Muscle of leg (tissue), 16 donors: ENCODE measurements at places on chromosomes 4 and X. TPM values are rescaled to one million over a fixed set of nuclear protein-coding genes. Genes with fewer than 3 reads are reported as not detected.

GRCh38 chr4:36024901-36025660 lies 219.2 kb downstream of the ARAP2 start:
- DNase-seq: no peak

The FATE1 gene
- 3.7 TPM for polyA plus RNA-seq

- DNase-seq: peak; percentile 17
Observed at GRCh38 chr4:97987019-97987648, 156.1 kb downstream of the STPG2 start.

DNA sequence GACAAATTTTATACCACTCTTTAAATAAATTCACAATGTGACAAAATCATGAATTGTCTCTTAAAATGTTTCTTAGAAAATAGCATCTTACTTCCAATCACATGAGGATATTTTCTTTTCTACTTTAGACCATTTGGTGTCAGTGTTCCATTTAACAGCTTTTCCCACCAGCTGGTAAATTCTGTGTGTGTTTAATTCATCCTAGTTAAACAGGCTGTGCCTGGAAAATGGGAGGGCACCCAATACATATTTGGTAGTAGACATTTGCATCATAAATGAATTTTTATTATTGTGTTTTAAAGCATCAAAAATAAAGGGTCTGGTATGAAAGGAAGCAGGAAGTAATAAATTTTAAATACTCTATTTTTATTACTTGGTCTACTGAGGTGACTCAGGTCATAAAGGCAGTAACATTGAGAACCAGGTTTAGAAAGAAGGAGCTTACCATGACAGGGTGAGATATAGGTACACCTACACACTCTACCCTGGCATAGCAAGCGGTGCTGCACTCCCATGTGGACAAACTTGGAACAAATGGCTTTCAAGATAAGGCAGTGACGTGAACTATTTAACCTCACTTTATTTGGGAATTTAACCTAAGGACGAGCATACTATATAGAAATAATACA lies 344.5 kb downstream of the BMPR1B start:
- no peak for DNase-seq

DNA sequence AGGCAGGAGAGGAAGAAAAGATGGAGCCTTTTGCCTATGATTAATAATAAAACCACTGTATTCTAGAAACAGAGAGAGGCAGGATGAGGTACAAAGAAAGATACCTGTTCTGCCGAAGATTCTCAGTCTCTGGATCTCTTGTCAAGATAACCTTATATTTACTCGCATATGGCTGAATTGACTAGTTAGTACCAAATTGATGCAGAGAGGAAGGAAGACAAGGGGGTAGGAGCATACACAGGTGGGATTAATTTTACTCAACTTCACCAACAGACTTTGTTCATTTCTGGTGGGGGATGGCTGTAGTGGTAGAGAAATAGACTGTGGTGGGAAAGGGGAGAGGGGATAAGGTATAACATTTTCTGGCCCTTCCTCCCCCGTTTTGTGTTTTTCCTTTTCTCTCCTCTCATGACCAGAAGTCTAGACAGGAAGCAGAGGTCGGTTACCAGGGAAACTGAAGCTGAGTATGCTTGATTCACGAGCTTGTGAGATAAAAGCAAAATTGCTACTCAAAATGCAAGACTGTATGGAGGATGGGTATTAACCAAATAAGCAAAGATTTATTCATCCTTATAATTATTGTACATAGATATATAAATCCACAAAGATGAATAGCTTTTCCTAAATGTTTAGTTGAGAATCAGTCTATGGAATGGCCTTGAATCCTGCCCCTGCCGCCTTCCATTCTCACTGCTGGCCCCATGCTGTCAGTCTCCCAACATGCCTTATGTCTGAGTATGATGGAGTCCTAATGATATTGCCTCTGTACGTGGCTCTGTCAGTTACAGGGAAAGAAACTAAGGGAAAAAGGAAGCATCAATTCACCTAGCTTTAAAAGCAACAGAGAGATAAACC lies 17.8 kb upstream of the PAGE2B start:
- peak; percentile 41 for DNase-seq

GRCh38 chrX:149758068-149758714 lies 15.7 kb upstream of the HSFX1 start:
- DNase-seq: no peak

The TMPRSS11D gene
- 0.41 TPM for polyA plus RNA-seq

- no peak for DNase-seq
Observed at GRCh38 chr4:91099666-91100065, 972.5 kb downstream of the CCSER1 start.

The F8A2 gene
- not detected for polyA plus RNA-seq

- peak; percentile 48 for DNase-seq
Observed at GRCh38 chr4:163274861-163275260, 57.5 kb downstream of the NPY1R start.

DNA sequence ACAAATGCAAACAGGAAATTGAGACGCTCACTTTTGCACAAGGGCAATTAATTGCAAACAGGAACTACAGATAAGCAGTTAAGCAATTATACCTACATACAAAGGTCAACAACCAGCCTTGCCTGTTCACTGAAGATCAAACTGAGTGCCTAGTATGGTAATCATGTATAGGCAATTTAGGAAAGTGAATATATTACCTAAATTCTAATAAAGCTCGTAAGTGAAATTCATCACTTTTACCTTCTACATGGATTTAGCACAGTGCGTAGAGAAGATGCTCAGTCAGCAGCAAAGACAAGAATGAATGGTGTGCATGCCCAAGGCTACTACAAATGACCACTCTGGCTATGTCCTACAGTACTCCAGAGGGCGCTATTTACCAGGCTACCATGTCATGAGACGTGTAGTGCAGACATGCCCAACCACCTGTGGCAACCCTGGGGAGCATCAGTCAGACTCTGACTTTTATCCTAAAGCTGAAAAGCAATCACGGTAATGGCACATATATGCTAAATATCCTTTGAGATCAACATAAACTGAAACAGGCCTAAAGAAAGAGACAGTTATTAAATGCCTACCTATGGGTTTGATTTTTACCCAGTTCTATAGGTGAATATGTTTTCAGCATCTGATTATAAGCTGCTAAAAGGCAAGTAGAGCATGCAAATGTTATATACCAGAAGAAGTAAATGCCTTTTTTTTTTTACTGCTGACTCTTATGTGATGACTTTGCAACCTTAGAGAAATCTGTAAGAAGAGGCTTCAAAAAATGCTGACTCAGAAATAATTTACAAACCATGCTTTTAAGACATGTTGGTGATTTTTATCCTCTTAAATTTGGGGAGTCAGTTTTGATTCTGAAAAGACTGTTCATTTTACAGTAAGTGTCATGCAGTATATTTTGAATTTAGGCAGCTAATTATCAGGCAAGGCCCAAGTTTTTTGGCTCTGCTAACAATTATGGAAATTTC lies 178.0 kb downstream of the PPP3CA start:
- peak; percentile 47 for DNase-seq

- no peak for DNase-seq
Observed at GRCh38 chr4:26520728-26521450, 30.6 kb upstream of the CCKAR start.

The HTN3 gene
- polyA plus RNA-seq: not detected

DNA sequence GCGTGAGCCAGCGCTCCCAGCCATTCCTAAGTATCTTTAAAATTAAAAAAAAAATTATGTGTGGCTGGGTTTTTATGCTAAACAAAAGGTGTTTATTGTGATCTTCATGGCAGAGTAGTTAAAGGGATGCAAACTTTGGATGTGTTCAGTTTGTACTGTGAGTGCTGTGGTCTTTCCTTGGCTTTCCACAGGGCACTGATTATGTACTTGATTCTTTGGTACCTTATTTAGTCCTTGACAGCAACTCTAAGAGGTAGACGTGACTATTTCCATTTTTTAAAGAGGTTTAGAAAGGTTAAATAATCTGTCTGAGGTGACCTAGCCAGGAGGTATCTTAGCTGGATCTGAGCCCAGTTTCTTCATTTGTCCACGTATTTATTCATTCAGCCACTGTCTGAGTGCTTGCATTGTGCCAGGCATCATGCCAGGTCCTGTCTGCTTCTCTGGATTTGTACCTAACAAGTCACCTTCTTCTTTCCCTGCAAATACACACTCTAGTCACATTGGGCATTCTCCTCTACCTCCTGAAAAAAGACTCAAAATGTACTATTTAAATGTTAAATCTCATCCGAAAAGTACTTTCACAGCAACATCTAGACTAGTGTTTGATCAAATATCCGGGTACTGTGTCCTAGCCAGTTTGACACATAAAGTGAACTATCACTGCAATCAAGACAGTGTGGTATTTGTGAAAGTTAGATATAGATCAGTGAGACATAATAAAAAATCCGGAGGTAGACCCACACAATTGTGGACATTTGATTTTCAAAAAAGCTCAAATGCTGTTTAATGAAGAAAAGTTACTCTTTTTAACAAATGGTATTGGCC lies 31.5 kb downstream of the WWC2 start:
- no peak for DNase-seq

DNA sequence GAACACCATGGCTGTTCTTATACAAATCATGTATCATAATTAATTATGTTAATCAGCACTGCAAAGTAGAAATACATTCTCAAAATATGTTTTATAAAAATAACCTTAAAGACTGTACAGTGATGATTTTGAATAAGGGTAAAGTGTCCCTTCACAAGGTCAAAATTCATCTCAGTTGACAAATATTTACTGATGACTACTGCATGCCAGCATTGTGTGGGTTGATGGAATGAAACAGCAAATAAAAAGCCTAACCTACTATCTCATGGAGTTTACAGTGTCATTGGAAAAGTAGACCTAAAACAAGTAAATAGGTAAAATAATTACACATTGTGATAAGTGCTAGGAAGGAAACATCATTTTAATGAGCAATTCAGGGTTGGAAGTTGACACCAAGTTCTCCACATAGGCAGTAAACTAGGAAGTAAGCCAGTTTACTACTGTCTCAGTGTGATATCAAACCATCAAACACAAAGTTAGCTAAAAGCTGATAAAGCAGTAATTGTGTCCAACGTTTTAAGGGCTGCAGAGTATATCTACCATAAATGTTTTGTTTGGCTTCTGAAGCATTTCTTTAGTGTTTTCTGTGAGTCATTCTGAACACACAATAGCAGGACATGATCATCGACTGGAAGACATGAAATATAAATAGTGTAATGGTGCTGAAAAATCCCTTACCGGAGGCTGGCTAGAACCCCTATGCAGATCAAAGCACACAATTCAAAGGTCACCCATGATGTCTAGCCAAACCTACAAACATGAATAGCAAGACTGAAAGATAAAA lies 221.8 kb downstream of the DACH2 start:
- DNase-seq: no peak

GRCh38 chr4:1026115-1026514 lies 14.7 kb downstream of the FGFRL1 start:
- no peak for DNase-seq

The MBNL3 gene
- 6.8 TPM for polyA plus RNA-seq

The NRK gene
- 210 TPM for polyA plus RNA-seq

The WDR13 gene
- polyA plus RNA-seq: 97.9 TPM

GRCh38 chr4:91373546-91373945 lies 930.2 kb upstream of the GRID2 start:
- no peak for DNase-seq

DNA sequence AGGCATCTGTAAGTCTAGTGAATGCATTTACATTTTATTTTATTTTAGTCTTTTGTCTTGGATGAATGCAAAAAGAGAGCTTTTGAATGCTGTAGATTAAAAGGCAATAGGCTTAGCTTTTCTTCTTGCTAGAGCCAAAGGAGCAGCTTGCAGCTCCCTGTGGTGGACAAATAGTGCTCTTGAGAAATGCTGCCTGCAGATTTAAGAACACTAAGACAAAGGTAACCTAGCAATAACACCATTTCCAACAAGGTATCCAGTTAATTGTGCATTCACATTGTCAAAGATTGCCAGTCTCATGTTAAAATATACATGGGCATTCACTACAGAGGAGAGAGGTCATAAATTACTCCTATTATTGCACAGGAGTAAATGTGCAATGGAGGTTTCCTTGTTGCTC lies 859.2 kb upstream of the PRKX start:
- no peak for DNase-seq

The SSX4 gene
- not detected for polyA plus RNA-seq

The ZMYM3 gene
- polyA plus RNA-seq: 19.0 TPM

The TMEM150C gene
- polyA plus RNA-seq: 5.2 TPM
